NCI-H748 treated with DMSO at 0.1 percent for 48 hours (cell line): ENCODE measurements at places on chromosomes 1 and 21.

- DNase-seq, result no peak
Measured at GRCh38 chr1:38134294-38134755, 87.7 kb upstream of the POU3F1 start.

DNA sequence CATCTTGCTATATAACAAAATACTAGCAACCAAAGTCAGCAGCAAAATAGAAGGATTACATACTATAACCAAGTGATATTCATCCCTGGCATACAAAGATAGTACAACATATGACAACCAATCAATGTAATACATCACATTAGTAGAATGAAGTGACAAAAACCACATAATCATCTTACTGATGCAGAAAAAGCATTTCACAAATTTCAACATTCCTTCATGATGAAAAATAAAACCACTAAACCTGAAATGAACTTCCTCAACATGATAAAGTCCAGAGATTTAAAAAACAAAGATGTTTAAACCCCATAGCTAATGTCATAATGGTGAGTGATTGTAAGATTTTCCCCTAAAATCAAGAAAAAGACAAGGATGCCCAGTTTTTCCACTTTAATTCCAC is 18.6 kb downstream of the RO60 start:
- DNase-seq, result no peak

GRCh38 chr1:157597959-157598667 is at the start of gene FCRL4:
TSS of gene FCRL4 (minus strand) at chr1:157598085. CDS start at chr1:157597944, 141 bp downstream.
- DNase-seq, result no peak

DNA sequence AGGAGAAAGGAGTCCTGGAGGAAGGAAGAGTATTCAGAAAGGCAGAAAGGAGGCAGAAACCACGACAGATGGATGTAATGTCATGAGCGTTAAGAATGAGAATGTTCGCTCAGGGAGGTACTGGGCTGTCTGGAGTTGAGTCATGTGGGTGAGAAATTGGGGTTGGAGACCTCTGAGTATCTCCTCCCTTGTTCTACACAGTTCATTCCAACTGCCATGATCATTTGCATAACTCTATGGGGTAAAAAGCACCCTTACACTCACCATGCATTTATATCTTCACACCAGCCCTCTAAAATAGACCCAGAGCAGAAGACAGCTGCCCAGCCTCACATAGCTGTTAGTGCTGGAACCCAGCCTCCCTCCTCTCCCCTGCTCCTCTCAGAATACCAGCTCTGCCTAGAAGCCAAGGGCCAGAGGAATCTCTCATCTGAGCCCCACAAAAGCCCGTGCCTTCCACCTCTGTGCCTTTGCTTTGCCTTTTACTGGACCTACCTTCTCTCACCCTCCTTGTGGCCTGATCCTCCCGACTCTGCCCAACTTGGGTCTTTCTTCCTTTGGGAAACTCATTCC is 85.2 kb downstream of the BEND5 start:
- no peak for DNase-seq

DNA sequence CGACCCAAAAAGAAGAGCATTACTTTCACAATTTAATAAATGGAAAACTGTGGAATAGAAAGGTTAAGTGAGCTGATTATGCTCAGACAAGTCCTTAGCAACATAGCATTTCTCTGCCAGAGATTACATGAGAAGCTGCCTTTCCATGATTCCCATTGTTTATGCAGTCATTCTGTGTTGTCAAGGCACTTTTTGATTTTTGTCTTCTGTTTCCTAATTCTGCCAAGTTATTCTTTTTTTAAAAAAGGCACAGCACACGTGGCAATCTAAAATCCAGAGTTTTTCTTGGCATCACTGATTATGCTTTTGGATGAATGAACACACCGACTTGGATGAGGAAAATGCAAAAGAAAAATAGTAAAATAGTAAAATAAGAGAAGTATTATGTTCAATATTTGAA is 185.0 kb downstream of the RGS7 start:
- no peak for DNase-seq

- DNase-seq, result no peak
Measured at GRCh38 chr1:65538664-65539063, 118.2 kb downstream of the LEPR start.

GRCh38 chr1:51093581-51093980 is 8.4 kb upstream of the C1orf185 start:
- no peak for DNase-seq

DNA sequence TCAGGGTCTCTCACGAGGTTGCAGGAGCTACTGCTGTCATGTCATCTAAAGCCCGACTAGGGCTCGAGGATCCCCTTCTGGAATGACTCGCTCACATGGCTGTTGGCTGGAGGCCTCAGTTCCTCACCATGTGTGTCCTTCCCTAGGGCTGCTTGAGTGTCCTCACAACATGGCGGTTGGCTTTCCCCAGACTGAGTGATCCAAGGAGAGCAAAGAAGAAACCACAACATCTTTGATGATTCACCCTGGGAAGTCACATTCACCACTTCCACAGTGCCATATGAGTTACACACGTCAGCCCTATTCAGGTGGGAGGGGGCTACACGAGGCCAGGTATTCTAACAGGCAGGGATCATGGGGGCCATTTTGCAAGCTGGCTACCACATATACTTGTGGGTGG is 64.9 kb downstream of the FHAD1 start:
- DNase-seq, result no peak

DNA sequence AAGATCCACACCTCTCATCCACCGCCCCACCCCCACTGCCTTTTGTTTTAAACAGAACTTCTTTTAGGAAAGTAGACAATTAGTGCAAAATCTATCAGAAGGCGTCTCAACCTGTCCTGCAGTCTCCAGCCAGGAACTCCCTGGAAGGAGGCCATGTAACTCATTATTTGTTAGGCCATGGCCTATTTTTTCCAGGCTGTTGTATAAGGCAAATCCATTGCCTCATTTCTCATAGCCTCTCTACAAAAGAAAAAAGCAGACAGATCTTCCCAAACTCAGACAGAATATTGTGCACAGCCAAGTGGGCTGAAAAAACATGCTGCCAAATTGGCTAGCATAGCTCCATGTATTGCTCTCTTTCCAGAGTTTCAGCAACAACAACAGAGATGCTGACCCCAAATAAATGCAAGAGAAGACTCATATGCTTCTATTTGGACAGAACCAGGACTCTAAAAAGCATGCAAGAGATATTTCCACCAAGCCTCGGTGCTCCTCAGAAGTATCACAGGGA is 770.7 kb upstream of the CXADR start:
- DNase-seq, result no peak
